Parietal lobe (tissue), 2 donors: ENCODE measurements at places on chromosomes 12 and 14. TPM values are rescaled to one million over a fixed set of nuclear protein-coding genes. Genes with fewer than 3 reads are reported as not detected.

TMPRSS12 gene
- total RNA-seq, result not detected

CCDC196 gene
- not detected for total RNA-seq

KRT79 gene
- total RNA-seq, result not detected

PRKCH gene
- total RNA-seq, result 5.3 TPM

MMP14 gene
- 8.5 TPM for total RNA-seq

SYCP3 gene
- 1.3 TPM for total RNA-seq

TEX52 gene
- not detected for total RNA-seq

PLXNC1 gene
- total RNA-seq, result 65.4 TPM

CLEC1A gene
- total RNA-seq, result 0.63 TPM

KRT75 gene
- not detected for total RNA-seq

SPX gene
- 0.31 TPM for total RNA-seq

BCAT1 gene
- 41.0 TPM for total RNA-seq

SCNN1A gene
- total RNA-seq, result not detected

OR4E2 gene
- not detected for total RNA-seq

P2RX2 gene
- not detected for total RNA-seq

GCH1 gene
- 2.8 TPM for total RNA-seq

ADGRD1 gene
- total RNA-seq, result 4.1 TPM

CISTR gene
- not detected for total RNA-seq

CCT2 gene
- 271 TPM for total RNA-seq

MMP17 gene
- total RNA-seq, result 64.5 TPM

FBLN5 gene
- total RNA-seq, result 1.6 TPM

BRMS1L gene
- 18.8 TPM for total RNA-seq

ANHX gene
- total RNA-seq, result not detected

SLC15A5 gene
- total RNA-seq, result not detected

AGAP2 gene
- 40.7 TPM for total RNA-seq

CYP27B1 gene
- total RNA-seq, result 0.94 TPM

KRT71 gene
- not detected for total RNA-seq

DDN gene
- total RNA-seq, result 5.3 TPM

TAC3 gene
- 0.94 TPM for total RNA-seq

STAB2 gene
- total RNA-seq, result not detected

CCDC175 gene
- total RNA-seq, result 3.4 TPM

BCL11B gene
- total RNA-seq, result 48.5 TPM

TMEM233 gene
- not detected for total RNA-seq
